ENCODE measurements at places on chromosomes 11 and 22.

DNA sequence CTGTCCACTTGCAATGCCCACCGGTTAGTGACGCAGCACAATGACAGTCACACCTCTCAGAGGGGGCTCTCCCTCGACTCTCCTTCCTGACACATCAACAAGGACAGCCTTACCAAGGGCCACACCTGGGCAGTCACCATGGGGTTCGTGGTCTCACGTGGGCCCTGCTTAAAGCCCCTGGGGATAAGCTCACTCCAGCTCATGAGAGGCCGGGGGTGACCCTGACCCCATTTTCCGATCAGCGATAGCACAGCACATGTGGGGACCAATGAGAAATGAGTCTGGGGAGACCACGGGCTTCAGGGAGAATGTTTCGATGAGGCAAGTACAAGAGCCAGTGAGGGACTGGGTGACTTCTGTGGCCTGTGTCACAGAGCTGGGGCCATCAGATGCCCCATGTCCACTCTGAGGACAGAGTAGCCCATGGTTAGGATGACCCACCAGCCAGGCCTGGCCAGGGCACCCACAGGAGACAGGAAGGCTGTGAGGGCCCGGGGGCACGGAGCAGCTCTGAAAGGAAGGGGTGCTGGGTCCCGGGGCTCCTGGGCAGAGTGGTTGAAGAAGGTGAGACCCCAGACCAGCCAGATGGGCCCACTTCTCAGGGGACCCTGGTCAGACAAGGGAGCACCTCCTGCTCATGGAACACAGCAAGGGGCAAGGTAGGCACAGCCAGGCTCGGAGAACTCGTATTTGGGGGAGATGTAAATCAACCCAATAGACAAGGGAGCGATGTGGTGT is 128.8 kb downstream of the MED15 start:
- no peak for DNase-seq

- DNase-seq: no peak
Observed at GRCh38 chr11:66275396-66275795, 2.6 kb upstream of the CNIH2 start.

DNA sequence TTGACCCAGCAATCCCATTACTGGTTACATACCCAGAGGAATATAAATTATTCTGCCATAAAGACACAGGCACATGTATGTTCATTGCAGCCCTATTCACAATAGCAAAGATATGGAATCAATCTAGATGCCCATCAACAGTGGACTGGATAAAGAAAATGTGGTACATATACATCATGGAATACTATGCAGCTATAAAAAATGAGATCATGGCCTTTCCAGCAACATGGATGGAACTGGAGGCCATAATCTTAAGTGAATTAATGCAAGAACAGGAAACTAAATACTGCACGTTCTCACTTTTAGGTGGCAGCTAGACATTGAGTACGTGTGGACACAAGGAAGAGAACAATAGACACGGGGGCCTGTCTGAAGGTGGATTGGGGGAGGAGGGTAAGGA is 15.1 kb upstream of the WNT11 start:
- DNase-seq: no peak

DNA sequence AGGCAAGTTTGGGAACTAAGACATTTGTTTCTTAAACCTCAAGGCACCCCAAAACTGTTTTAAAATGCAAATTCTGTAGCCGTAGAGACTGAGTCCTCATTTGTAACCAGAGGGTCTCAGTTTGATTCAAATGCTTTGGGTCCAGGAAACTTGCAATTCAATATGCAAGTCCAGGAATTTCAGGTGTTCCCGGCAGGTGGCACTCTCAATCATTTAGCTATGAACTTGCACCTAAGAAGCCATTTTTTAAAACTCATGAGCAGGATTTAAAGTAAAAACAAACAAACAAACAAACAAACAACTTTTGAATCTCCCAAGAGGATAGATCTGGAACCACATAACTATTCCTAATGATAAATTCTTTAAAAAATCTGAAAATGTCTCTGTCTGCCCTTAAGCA is 8.7 kb upstream of the ABTB2 start:
- DNase-seq: no peak

DNA sequence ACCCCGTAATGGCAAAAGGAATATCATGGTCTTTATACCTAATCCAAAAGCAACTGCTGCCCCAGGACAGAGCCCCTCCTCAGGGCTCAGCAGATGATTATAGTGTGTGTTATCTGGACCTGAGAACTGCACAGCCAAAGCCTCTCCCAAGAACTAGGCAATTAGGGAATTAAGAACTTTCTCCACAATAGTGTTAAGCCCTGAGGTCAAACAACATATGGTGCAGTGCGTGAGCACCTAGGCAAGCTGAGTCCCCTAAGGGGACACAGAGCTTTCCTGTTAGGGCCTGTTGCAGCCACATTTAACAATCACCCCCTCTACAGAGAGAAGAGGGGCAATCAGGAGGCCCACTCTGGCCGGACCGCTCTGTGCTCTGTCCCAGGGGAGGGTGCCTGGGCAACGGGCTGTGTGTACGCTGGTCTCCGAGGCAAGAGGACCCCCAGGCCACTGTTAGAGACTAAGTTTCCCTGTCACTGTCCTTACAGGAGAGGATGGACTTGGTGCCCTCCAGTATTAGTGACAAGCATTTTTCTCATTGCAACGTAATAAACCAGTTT is 1.4 kb upstream of the KCNJ5 start:
- no peak for DNase-seq

- peak; percentile 65 for DNase-seq
Observed at GRCh38 chr11:71342951-71343827, 90.8 kb upstream of the SHANK2 start.

DNA sequence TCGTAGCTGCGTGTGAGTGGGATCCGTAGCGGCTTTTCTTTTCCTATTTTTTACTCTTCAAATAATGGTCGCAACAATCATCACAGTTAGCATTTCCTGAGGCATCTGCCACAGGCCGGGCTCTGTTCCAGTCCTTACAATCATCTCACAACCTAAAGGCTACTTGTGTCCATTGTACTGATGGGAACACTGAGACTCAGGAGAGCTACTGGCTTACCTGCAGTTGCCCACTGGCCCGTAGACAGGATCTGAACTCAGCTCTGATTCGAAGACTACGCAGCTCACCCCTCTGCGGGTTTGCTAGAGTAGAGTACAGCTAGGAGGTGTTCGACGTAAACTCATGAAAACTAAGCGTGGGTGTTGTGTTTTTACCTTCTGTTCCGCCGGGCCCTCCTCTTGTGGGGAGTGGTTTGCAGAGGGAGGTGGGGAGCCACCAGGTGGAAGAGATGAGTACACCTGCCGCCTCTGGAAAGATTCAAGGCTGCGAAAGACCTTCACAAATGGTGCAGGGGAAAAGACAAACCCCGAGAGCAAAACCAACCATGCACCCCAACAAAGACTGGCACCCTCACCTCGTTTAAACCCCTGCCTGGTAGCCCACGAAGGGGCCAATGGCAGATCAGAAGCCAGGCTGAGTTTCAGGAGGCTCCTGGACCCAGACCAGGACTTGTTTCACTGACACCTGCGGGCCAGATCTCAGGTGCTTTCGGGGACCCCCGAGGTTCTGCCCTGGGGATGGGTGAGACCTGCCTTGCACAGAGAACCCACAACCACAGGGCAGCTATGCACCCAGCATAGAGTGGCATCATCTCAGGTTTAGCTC is 18.3 kb upstream of the RFPL3 start:
- no peak for DNase-seq

DNA sequence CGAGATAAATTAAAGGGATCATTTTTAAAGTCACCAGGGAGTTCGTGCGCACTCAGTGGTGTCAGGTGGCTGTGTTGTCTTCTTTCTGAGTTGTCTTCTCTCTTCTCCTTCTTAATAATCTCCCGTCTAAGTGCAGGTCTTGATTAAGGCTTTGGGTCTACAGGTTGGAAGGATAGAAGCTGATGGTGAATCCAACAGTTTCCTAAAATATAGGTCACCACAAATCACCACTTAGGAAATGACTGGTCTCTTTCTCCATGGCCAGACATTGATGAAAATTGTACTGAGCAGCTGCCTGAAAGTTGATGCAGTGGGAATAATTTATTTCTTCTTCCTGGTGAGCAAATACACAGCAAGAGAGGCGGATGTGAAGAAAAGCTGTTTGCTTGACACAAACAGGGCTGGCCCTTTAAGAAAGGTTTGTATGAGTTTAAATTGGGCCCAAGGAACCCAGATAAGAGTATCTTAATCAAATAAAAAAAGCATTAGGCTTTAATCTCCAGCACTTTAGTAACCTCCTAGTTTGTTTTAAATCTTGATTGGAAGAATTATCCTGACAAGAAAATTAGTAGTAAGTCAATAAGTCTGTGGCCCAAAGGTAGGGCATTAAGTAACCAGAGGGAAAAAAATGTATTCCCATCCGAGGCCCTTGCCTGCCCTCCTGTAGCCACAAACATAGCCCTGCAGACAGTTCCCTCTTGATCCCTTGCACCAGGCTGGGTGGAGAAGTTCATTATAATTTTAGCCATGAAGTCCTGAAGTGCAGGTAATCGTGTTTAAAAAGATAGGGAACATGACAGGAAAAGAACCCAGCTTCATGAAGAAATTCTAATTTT is 245.8 kb downstream of the KIRREL3 start:
- DNase-seq: no peak

GRCh38 chr22:23690713-23691112 is at the start of gene RGL4:
TSS of gene RGL4 (plus strand) at chr22:23691013. CDS start at chr22:23692031, 1,018 bp downstream.
- DNase-seq: no peak

GRCh38 chr11:66106786-66107599 is 36.9 kb downstream of the PACS1 start:
- no peak for DNase-seq

- DNase-seq: no peak
Observed at GRCh38 chr11:121391914-121392313, 60.2 kb upstream of the SORL1 start.

- no peak for DNase-seq
Observed at GRCh38 chr11:130404727-130405126, 23.7 kb downstream of the ADAMTS8 start.

GRCh38 chr11:115933564-115933963 is 429.3 kb upstream of the CADM1 start:
- DNase-seq: no peak

DNA sequence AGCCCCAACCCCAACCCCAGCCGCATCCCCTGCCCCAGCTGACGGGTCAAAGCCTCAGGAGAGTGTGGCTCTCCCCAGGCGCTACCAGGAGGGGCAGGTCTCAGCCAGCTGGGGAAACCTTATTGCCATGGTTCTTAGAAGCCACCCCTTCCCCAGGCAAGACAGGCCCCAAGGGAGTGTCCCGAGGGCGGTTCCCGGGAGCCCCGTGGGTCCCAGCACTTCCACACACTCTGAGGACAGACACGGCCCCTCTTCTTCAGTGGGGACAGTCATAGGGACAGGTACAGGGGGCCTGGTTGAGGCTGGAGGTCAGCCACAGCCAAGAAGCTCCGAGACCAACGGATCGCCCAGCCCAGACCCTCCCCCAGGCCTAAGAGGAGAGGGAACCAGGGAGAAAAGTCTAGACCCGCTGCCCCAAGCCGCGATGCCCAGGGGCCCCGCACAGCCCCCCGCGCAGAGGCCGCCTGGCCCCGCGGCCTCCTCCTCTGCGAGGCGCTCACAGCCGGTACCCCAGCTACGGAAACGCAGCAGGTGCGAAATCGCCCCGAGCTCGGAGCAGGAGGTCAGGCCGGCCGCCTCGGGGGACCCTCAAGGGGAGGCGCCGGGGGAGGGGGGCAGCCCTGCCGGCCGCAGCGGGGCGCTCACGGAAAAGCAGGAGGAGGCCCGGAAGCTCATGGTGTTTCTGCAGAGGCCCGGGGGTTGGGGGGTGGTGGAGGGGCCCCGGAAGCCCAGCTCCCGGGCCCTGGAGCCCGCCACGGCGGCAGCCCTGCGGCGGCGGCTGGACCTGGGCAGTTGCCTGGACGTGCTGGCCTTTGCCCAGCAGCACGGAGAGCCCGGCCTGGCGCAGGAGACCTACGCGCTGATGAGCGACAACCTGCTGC is 2.6 kb downstream of the KLHDC7B start:
- DNase-seq: no peak

DNA sequence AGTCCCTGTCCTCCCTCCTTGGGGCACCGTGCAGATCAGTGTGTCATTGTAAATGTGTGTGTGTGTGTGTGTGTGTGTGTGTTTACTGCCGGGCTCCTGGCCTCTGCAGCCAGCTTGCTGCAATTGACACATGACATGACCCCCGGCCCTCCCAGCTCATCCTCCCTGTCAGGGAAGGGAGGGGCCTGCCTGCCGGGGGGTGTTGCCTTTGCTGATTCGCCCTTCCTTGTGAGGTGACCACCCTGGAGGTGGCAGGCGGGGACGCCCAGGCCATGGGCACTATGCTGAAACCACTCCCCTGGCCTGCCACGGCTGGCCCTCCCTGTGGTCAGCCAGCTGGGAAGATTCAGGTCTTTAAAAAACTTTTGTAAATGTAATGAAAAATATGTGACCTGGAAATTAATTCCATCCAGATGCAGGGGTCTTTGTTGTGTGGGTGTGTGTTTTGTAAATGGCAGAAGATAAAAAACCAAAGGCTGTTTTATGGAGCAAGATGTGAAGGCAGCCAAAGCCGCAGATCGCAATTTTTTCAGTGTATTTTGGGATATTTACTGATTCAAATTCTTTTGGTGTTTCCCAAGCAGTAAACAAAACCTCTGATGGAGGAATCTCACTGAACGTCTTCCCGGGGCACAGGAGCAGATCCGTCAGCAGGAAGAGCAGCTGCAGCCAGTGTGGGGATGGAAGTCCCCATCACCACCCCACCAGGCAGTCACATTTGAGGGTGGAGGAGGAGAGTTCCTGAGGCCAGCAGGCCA is 23.2 kb downstream of the SHISAL1 start:
- DNase-seq: no peak

DNA sequence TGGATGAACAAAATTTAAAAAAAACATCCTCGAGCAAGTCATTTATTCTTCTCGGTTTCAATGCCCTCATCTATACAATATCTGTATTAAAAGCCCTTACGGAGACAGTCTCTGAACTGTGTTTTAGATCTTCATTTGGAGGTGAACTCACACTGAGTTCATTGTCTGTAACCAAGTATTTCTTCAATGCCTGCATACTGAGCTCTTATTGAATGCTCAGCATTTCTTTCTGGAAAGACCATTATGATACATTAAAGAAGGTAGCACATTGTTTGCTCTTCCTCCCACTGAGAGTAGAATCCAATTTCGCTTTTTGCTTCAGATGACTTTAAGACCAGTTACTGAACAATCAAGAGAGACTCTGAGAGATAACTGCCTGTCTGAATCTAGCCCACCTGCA is 1.7 kb upstream of the ANO3 start:
- DNase-seq: no peak

All from GM19239 (cell line).